ENCODE measurements at places on chromosomes 3 and 15.

- DNase-seq: no peak
Observed at GRCh38 chr3:21722301-21722700, 28.7 kb downstream of the ZNF385D start.

- no peak for DNase-seq
Observed at GRCh38 chr3:78112291-78113010, 1072.6 kb downstream of the ROBO2 start.

DNA sequence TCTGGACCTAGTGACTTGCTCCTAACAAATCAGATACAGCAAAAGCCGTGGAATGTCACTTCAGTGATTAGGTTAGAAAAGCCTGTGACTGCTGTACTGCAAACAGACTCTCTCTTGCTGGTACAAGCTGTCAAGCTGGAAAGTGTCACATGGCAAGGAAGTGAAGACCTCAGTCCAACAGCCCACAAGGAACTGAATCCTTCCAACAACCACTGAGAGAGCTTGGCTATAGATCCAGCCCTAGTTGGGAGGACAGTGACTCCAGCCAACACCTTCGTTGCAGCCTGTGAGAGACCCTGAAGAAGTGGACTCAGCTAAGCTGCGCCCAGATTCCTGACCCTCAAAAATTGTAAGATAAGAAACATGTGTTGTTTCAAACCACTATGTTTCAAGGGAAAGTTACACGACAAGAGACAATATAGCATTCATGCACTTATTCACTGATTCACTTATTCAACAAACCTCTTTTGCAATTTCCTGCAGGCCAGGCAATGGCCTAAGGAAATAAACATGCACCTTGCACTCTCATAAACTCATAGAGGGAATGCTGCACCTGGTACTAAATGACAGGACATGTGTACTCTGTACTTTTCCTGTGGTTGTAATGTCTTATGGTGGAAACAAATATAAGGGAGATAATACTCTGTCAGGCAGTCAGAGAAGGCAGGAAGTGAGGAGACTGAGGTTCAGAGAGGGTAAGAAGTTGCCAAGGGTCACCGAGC is 142.9 kb downstream of the CADPS start:
- DNase-seq: no peak

GRCh38 chr15:76206325-76206976 is 104.8 kb downstream of the ETFA start:
- DNase-seq: peak; percentile 39

- DNase-seq: no peak
Observed at GRCh38 chr3:126125781-126126251, 41.9 kb upstream of the SLC41A3 start.

- no peak for DNase-seq
Observed at GRCh38 chr15:98948456-98948855, 59.1 kb downstream of the PGPEP1L start.

GRCh38 chr3:177109688-177110330 is 87.5 kb downstream of the TBL1XR1 start:
- DNase-seq: no peak

GRCh38 chr3:65706301-65706700 is 332.4 kb downstream of the MAGI1 start:
- no peak for DNase-seq

DNA sequence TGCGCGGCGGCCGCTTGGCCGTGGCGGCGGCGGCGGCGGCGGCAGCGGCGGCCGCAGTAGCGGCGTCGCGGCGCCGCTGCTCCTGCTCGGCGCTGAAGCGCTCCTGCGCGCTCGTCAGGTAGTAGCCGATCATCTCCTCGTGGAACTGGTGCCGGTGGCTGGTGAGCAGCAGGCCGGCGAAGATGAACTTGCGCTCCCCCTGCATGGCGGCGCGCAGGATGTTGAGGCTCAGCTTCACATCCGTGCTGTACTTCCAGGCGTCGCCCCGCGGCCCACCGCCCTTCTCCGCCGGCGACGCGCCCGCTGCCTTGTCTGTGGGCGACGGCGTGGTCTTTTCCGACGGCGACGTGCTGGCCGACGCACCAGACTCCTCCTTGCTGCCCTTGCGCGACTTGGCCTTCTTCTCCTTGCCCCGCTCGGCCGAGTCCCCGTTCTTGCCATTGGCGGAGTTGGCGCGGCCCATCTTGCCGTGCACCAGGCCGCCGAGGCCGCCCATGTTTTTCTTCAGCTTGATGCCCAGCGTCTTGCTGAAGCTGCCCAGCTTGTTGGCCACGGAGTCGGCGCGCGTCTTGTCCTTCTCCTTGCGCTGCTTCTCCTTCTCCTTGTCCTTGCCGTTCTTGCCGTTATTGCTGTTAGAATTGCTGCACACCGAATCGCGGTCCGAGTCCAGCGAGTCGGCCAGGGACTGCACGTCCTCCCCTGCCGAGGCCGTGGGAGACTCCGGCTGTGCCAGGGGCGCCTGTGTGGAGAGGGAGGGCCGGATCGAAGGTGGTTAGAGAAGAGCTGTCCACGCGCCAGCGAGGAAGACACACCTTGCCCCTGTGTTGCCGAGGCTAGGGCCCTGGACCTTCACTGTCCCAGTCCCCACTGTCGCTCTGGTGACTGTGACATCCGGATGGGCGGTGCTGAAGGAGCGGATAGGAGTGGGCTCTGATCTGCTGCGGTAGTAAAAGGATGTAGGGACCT is 157.6 kb downstream of the KLF13 start:
- no peak for DNase-seq

DNA sequence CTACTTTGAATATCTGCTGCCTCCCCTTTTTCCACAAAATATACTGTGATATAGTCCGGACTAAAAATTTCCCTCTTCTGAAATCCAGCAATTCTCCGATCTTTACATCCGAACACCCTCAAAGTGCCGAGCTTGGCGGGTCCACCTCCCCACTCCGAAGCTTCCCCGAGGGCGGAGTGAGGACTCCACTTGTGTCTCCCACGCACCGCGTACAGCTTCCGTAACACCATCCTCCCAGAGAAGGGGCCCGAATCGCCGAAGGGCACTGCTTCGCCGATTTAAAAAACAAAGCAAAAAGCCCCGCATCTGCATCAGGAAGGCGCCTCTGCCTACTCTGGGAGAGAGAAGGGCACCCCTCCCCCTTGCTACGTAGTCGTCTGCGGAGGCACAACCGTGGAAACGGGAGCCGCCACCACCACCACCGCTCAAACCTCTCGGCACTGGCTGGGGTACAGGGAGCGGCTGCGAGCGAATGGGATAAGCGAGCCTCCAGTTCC is 551 bp downstream of the NCBP2 start:
- no peak for DNase-seq

DNA sequence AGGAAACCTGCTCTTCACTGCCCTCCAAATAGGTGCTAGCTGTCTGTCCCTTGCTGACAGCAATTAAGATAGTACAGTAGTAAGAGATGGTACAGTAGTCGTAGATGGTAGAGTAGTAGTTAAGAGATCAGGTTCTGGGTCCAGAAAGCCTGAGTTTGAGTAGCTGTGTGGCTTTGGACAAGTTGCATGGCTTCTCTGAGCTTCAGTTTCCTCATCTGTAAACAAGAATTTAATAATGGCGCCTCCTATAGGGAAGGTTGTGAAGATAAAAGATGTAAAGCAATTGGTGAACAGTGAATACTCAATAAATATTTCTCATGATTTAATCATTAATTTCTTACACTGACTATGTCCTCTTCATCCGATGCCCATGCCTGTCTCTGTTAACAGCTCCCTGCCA is 86.9 kb upstream of the BCL6 start:
- DNase-seq: no peak

DNA sequence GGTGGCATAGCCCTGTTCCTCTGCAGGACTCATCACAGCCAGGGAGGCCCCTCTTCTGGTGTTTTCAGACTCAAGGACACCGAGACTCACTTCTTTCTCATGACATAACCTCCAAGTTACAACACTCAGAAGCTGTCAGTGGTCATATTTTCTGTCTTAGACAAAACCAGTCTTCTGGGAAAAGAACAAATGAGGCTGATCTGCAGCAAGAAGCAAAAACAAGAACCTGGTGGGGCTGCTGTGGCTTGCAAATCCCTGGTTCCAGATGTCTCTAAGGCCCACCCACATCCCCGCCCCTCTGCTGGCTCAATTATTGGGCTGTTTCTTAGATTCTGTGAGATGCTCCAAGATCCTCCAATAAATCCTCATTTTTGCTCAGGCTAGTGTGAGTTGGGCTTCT is 16.6 kb upstream of the LOXL1 start:
- no peak for DNase-seq

DNA sequence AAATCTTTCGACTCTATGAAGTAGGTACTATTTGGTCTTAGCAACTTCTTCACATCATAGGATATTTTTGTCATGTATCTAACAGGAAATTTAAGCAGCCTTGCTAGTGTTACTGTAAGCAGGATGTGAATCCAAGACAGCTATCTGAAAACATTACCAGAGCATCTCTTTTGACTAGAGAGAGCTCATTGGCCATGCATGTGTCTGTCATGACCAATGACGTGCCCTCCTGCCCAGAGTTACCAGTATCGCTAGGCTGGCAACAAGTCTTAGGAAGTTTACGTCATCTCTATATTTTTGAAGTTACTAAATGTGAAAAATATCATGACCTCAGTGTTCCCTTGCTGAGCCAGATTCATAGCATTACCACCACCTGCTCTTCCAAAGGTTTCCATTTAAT is 130.9 kb upstream of the TP63 start:
- no peak for DNase-seq

DNA sequence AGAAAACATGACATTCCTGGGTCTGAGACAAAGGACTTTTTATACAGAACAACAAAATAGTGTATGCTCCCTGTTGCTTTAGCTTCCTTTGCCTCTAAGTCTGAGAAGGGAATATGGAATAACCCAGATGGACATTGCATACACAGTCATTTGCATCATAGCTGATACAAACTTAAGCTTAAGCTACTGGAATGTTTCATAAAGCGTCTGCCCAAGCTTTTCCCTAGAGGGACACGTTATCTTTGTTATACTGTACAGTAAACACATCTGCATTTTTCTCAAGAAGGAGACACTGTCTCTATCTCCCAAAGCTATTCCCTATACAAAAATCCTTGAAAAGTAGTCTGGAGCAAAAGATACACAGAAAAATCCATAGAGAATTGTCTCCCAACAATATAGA is 775.0 kb downstream of the DIPK2A start:
- no peak for DNase-seq

DNA sequence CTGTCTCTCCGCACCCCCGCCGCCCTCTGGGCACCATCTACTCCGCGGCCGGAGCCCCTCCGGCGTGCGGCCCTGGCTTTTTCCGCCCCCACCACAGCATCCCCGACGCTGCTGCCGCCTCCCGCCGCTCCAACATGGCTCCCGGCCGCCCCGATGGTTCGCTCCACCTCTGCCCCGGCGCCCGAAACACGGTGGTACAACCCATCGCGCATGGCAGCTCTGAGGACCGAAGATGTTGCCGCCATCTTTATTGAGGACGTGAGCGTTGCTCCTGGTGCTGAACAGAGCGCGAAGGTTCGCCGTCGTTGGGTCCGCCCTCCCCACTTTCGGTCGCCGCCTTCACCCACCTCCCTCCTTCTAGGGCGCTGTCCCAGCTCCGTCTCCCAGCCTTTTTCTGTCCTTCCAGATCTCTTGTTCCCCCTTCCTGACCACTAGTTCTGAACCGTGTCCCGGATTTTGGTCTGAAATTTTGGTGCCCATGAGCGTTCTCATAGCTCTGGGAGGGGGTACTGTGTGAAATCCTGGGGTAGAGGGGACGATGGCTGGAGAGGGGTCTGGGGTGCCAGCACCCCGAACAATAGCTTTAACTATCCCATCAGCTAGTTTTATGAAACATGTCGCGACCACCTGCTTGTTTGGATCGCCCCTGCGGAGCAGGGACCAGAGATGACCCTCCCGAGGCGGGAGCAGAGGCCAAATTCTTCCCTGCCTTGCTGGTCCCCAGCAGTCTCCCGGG is at the start of gene CELSR3:
Gene CELSR3 (minus strand): TSS at position 134 of the 736 bp plus-strand sequence. CDS start 252 bp downstream, outside the sequence.
- DNase-seq: peak; percentile 86

GRCh38 chr3:61796911-61797310 is 235.5 kb downstream of the PTPRG start:
- DNase-seq: no peak

DNA sequence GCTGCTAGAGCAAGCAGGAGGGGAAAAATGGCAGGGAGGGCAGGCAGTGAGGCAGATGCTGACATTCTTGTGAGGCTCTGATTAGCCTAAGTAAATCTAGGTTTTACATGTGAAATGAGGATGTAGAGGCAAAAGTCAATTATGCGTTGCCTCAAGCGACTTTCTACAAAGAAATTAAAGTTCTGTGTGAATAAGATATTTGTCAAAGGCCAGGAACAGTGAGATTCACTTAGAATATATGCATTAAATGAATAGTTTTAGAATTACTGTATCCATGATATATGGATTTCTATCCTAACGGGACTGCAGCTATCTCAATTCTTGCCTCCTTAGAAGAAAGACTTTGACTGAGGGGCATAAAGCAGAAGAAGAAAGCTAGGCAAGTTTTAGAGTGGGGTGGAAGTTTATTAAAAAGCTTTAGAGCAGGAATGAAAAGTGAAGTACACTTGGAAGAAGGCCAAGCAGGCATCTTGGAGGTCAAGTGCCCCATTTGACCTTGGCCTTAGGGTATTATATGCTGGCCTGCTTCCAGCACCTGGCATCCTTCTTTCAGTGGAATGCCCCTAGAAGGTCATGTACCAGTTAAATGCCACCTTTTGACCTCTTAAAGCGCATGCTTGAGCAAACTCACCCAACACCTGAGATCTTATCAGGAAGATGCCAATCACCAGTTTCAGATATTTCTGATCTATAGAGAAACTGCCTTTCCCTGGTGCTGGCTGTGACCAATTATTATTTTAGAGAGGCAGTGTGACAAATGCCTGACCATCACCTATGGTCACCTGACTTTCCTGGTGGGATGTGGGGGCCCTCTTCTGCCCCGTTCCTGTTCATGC is 38.2 kb downstream of the OSTN start:
- no peak for DNase-seq

GRCh38 chr15:89335298-89336041 is 846 bp upstream of the POLG start:
- DNase-seq: no peak

GRCh38 chr15:47711655-47712054 is 5.7 kb upstream of the SEMA6D start:
- peak; percentile 24 for DNase-seq

DNA sequence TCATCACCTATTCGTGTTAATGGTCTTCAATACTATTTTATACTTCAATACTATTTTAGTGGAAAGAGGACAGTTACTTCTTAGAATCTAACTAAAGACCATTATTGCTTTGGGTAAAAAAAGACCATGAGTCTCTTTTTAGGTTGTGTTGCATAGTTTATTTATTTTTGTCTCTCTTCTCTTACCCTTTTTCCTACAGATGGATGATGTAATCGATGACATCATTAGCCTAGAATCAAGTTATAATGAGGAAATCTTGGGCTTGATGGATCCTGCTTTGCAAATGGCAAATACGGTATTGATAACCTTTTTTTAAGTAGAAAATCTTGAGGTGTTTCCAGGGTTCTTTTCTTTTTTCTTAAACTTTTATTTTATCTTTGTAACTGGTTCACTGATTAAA is 58.5 kb upstream of the SAMMSON start:
- DNase-seq: no peak

DNA sequence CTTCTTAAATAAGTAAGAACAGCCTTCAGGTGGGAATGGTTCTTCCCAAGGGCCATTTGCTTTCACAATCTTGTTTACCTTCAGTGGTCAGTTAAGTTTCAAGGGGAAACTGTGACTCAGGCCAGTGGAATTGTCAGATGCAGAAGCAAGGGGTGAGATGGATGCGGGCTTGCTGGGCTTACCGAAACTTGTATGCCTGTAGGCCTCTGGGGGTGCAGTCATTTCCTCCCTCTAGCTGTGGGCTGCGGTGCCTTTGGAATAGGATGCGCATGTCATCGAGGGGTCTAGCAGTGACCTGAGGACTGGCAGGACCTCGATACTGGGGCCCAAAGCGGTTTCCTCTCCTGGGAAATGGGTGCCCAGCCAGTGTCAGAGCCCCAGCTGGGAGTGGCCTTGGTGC is 121.6 kb downstream of the EEFSEC start:
- peak; percentile 80 for DNase-seq

GRCh38 chr15:39227001-39227400 is 353.9 kb upstream of the THBS1 start:
- no peak for DNase-seq
